ENCODE measurements at places on chromosomes 11 and 22. TPM values are rescaled to one million over a fixed set of nuclear protein-coding genes. Genes with fewer than 3 reads are reported as not detected.

MCHR1 gene
- total RNA-seq: 0.17 TPM

CHRM1 gene
- not detected for total RNA-seq

TMPRSS5 gene
- 0.33 TPM for total RNA-seq

IRF7 gene
- 11.4 TPM for total RNA-seq

MICAL2 gene
- total RNA-seq: 393 TPM

GRCh38 chr11:60175860-60176275, 7.0 kb downstream of the MS4A6A start:
- no peak for DNase-seq

- no peak for DNase-seq
Measured at GRCh38 chr22:26534171-26534855, 22.0 kb upstream of the TFIP11 start.

DNA sequence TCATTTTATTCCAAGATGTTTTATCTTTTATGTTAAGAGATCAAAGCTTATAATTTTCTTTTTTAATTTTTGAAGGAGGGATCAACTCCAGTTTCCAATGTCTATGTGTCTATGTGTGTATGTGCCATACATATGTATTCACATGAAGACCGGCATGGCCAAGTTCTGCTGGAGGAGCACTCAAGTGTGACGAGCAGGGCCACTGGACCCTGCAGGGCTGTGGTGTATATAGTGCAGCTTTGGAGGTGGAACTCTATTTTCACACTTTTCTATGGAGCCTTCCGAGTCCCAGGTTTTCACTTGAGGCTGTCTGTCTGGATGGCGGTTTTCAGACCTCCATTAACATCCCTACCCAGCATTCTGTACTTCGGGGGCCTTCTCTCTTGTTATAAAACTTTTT, 36.5 kb upstream of the TTC12 start:
- DNase-seq: no peak

GRCh38 chr22:20413217-20414058, 19.5 kb downstream of the ZNF74 start:
- peak; percentile 36 for DNase-seq

- peak; percentile 68 for DNase-seq
Measured at GRCh38 chr11:71474141-71474770, 21.3 kb downstream of the NADSYN1 start.

- DNase-seq: no peak
Measured at GRCh38 chr22:50319503-50319951, 7.3 kb downstream of the DENND6B start.

- no peak for DNase-seq
Measured at GRCh38 chr22:38262051-38262795, 10.6 kb downstream of the TMEM184B start.

DNA sequence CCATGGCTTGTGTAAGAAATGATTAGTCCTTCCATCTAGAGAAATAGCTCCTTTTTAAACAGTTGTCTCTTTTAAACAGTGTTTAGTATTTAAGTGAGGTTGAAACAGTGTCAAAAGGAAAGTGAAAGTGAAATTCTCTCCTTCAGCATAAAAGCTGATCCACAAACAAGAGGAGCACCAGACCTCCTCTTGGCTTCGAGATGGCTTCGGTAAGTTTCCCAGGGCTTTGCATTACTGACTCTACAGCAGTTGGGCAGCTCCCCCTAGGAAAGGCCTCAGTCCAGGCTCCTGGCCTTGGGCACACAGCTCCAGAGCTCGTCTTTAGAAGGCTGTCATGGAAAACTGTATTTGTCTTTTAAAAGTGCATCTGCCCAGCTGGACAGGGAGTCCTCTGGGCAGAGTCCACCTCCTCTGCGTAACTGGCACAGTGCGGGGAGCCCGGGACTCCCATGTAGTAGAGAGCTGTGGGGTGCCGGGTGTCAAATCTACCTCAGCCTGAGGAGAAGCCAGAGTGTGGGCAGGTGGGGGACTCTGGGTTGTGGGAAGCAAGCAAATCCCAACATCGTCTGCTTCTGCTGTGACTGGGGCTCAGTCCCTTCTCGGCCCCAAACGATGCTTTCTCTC, at the start of gene PLAAT4:
Gene PLAAT4 (plus strand): TSS at position 140 of the 624 bp plus-strand sequence. CDS start 61 bp downstream, at position 201.
- no peak for DNase-seq

- DNase-seq: no peak
Measured at GRCh38 chr11:16786131-16786530, 47.7 kb downstream of the C11orf58 start.

GRCh38 chr22:37497062-37497599, 10.9 kb upstream of the MFNG start:
- no peak for DNase-seq

DNA sequence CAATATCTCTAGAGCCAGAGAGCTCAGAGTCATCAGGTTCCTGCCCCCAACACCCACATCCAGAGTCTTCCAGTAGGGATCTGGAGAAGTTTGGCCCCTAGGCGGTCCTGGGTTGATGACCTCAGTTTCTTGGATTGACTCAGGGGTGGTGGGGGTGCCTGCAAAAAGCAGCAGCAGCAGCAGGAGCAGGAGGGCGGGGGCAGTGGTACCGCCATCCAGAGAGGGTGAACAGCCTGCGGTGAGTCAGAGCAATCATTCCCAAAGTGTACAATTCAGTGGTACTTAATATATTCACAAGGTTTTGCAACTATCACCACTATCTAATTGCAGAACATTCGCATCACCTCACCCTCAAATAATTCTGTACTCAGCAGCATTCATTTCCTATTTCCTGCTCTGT, 9.9 kb upstream of the SEC14L3 start:
- no peak for DNase-seq

DNA sequence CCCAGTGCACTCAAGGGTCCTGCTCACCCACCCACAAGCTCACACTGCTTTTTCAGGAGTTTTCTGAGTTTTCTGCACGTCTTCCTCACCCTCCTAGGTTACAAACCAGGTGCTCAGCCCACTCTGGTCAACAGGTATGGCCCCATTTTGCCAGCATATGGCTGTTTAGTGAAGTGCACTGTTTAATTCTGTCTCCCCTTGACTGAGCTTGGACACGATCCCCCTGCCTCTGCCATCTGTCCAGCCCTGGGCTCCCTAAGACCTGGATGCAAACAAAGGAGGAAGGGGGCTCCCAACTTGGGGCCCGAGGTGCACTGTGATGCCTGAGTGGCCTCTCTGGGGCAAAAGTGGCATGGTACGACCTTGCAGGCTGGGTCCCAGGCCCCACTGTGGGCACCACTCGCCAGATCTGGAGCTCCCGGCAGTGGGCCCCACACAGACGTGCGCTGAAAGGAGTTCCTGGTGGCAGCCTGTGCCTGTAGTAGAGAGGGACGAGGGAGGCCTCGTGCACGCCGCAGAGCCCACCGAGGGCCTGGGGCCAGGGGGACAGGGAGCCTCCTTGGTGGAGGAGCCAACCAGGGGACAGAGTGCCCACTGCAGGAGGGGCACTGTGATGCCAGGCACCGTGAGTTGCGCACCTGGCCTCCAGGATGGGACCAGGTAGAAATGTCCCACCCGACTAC, 37.3 kb upstream of the COMT start:
- no peak for DNase-seq

- peak; percentile 61 for DNase-seq
Measured at GRCh38 chr22:45553351-45554039, 50.8 kb downstream of the FBLN1 start.

GRCh38 chr22:36103891-36104290, 56.7 kb downstream of the APOL3 start:
- DNase-seq: peak; percentile 56

Measured in chondrocyte (in vitro differentiated cells).